IMR-90 (cell line): ENCODE measurements at places on chromosomes 7 and 10. TPM values are rescaled to one million over a fixed set of nuclear protein-coding genes. Genes with fewer than 3 reads are reported as not detected.
A peak's percentile ranks its signal among the peaks of the same experiment; 100 is the strongest.

CLEC5A gene
- not detected in 2 replicates for polyA plus RNA-seq

GNGT1 gene
- not detected in 2 replicates for polyA plus RNA-seq

DNA sequence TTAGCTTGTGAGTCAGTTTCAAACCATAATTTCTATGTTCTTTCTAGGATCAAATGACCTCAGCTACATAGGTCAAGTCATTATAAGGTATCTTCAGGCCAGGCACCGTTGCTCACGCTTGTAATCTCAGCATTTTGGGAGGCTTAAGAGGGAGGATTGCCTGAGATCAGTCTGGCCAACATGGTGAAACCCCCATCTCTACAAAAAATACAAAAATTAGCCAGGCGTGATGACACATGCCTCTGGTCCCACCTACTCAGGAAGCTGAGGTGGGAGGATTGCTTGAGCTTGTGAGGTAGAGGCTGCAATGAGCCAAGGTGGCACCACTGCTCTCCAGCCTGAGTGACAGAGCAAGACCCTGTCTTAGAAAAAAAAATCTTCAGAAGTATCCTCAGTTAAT lies 362.3 kb downstream of the GATA3 start:
- DNase-seq = no peak

- no peak for DNase-seq
Observed at GRCh38 chr10:78784546-78784945, 284.2 kb upstream of the ZMIZ1 start.

SYNPO2L gene
- polyA plus RNA-seq = 0.62 and 0.75 TPM in 2 replicates

GRCh38 chr7:42991913-42992591 lies 59.9 kb downstream of the MRPL32 start:
- no peak for DNase-seq

PLXDC2 gene
- 3.2 and 3.6 TPM in 2 replicates for polyA plus RNA-seq

GRCh38 chr7:55489552-55489951 lies 82.8 kb downstream of the VOPP1 start:
- DNase-seq = no peak

DNA sequence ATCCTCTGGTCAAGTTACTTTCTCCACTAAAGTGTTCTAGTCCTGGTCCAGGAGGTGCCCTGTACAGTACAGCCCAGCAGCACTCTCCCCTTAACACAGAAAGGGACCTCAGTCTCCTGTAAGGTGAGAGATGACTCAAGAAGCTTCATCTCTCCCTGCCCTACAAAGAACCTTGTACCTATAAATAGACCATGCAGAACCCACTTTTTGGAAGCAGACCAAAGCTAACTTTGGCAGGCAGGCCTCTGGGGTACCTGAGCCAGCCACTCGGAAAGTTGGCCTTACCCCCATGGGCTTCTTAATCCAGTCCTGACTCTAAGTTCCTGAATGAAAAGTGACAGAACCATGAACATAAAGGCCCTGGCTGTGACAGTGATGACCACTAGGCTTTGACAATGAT lies 454.8 kb downstream of the KCNMA1 start:
- no peak for DNase-seq

DNA sequence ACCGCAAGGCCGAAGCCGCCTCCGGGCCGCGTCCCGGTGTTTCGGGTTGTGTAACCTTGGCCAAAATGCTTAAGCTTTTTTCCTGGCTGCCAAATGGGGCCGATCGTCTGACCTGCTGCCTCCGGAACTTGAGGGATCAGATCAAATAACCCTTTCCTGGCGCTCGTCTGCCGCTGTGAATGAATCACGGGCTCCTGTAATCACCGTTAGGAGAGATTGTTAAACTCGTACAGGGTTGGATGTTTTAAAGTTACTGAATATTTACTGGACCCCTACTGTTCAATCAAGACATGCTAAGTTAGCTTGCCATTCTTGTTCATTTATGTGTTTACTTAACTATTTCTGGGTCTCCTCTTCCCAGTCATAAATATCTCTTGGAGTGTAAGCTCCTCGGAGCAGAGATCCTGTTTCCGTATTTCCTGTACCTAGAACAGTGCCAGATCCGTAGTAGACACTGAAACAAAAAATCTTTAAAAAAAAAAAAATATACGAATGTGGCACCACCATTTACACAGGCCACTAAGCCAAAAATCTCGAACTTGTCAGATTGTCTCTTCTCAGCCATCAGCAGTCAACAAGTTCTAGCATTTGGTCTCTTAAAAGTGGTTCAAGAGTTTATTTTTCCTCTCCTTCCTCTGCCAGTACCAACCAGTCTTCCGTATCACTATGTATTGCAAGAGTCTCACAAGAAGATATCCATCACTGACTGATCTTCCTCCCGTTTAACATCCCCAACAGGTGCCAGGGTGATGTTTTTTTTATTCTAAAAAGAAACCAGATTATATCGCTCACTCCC lies 650 bp upstream of the TM9SF3 start:
- peak; percentile 83 for DNase-seq

DNA sequence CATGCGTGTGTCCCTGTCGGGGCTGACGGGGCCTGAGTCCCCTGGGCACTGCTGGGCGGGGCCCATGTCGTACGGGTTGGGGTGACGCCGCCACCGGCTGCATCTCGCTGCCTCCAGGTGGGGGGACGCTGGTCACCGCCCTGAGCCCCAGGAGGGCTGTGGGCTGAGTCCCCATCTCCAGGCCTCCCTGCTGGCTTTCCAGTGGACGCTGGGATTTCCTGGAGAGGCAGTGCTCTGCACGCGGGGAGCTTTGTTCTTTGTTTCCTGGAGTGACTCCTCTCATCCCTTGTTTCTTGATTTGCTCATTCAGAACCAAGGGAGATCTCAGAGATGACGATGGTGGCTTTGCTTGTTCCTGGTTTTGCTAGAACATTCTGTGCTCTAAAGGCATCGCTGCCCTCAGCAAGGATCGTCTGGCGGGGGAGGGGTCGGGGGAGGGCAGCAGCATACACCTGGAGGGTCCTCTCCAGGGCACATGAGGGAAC lies 21.0 kb downstream of the PWWP2B start:
- DNase-seq = no peak

MYO3A gene
- not detected in 2 replicates for polyA plus RNA-seq

HECW1 gene
- polyA plus RNA-seq = 0.56 and 0.95 TPM in 2 replicates

GDF2 gene
- 0.04 TPM in 1 of 2 replicates, not detected in the other for polyA plus RNA-seq

GRCh38 chr10:50574305-50574704 lies 49.5 kb downstream of the SGMS1 start:
- DNase-seq = no peak

DNA sequence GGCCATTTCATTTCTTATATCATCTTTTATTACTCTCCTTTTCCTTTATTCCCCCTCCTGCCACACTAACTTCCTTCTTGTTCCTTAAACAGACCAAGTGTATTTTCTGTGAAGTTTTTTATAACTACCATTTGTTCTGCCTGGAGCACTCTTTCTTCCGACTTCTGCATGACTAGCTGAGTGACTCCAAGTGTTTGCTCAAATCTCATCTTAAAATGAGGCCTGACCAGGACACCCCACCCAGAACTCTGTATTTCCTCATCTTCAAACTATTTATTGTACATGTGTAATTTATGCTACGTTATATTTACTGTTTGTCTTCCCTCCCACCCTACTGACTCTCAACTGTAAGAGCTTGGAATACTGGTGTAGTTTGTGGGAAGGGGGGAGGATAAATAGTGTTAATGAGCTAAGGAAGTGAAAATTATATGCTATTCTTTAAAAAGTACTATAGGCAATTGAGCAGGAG lies 3.2 kb downstream of the MINDY3 start:
- no peak for DNase-seq

SEMA3D gene
- polyA plus RNA-seq = 2.7 and 2.9 TPM in 2 replicates

ZDHHC6 gene
- 15.4 and 21.6 TPM in 2 replicates for polyA plus RNA-seq

DNA sequence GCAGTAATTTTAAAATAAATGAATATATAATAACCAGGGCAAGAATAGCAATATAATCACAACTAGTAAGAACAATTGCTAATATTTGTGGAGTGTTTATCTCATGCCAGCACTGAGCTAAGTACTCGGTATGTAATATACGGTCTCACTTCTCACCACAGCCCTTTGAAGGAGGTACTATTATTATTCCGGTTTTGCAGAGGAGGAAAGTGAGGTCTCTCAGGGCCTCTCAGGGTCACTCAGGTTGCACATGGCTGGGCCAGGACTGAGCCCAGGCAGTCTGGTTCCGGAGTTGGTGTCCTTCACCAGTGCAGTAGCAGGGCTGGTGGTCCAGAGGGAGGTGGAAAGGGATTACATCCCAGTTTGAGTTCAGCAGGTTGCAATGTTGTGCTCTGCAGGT lies 80.9 kb downstream of the CHN2 start:
- no peak for DNase-seq

TMEM176A gene
- polyA plus RNA-seq = not detected in 2 replicates

DNA sequence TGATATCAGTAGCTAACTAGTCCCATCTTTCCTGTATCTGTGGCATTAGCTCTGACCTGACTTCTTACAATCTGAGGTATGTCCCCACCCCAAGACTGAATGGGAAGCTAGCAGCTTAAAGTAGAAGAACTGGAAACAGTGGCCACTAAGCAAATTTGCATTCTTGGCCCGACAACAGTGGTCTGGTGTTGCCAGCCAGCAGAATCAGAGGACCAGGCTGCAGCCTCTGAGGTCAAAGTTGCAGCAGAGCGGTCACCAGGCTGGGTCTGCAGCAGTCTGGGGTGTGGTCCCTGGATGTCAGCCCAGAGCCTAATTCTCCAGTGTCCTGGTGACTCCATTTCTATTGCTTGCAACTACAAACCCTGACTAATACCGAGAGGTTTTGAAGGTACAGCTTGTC lies 26.3 kb downstream of the FAM107B start:
- no peak for DNase-seq

GRCh38 chr7:43785420-43785819 lies 26.9 kb downstream of the BLVRA start:
- peak; percentile 92 for DNase-seq

PNLIPRP1 gene
- polyA plus RNA-seq = not detected in 2 replicates

- DNase-seq = no peak
Observed at GRCh38 chr10:78567680-78568455, 500.9 kb upstream of the ZMIZ1 start.

GRCh38 chr10:110268442-110268841 lies 36.3 kb downstream of the SMNDC1 start:
- no peak for DNase-seq
